ENCODE measurements at places on chromosomes 12 and 14. TPM values are rescaled to one million over a fixed set of nuclear protein-coding genes. Genes with fewer than 3 reads are reported as not detected.

The SBNO1 gene
- total RNA-seq, result 15.4 TPM

The TAS2R46 gene
- total RNA-seq, result 1.8 TPM

The CACNA1C gene
- total RNA-seq, result 5.0 TPM

The NPAS3 gene
- 0.28 TPM for total RNA-seq

The KRT82 gene
- total RNA-seq, result not detected

The KRT5 gene
- total RNA-seq, result 1.3 TPM

The ATG101 gene
- total RNA-seq, result 101 TPM

The UBE3B gene
- 36.3 TPM for total RNA-seq

The REC8 gene
- total RNA-seq, result 0.85 TPM

The DPY19L2 gene
- 1.8 TPM for total RNA-seq

The PLD4 gene
- total RNA-seq, result 0.09 TPM

The CLEC7A gene
- 0.14 TPM for total RNA-seq

The OR11G2 gene
- not detected for total RNA-seq

The TTC6 gene
- under 0.01 TPM for total RNA-seq
